Mesothelial cell of epicardium (in vitro differentiated cells): ENCODE measurements at places on chromosomes 16 and 17. TPM values are rescaled to one million over a fixed set of nuclear protein-coding genes. Genes with fewer than 3 reads are reported as not detected.

Gene RUNDC3A
- 0.34 to 0.60 TPM (median 0.53 TPM) in 3 replicates for total RNA-seq

GRCh38 chr17:70535986-70536385 is 366.7 kb downstream of the KCNJ2 start:
- no peak for DNase-seq

- DNase-seq, result no peak
Measured at GRCh38 chr16:50744881-50745280, 3.0 kb downstream of the CYLD start.

- no peak for DNase-seq
Measured at GRCh38 chr16:46620266-46621005, 743 bp downstream of the SHCBP1 start.

Gene OR2C1
- 0.35 to 0.63 TPM (median 0.47 TPM) in 3 replicates for total RNA-seq
